PC-3 (cell line): ENCODE measurements at places on chromosomes 7 and 10. TPM values are rescaled to one million over a fixed set of nuclear protein-coding genes. Genes with fewer than 3 reads are reported as not detected.
A peak's percentile ranks its signal among the peaks of the same experiment; 100 is the strongest.

MYH16 gene
- 2.8 and 4.7 TPM in 2 replicates for total RNA-seq

NOS3 gene
- 0.66 and 2.5 TPM in 2 replicates for total RNA-seq

DNA sequence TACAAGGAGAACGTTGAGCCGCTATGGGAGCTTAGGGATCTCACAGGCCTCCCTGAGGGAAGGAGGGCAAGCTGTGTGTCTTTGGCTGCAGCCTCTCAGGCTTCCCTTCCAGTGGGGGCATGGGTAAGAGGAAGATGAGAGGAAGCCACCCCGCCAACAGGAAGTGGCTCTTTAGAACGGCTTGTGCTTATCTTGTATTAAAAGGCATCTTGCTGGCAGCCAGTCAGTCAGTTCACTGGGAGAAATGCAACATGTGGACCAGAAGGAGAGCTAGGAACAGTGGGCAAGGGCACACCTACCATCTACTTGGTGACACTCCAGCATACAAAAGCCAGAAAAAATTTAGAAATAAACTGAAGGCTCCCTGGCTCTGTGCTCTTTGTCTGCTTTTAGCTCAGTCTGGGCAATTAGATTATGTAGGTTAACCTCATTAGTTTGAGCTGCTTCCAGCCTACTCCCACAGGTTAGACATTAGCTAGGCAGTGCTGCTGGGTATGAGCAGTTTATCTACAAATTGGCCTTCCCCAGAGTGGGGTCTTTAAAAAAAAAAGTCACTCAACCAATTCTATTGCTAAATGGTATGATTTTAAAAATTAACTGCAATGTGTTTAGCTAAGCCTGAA, 595.9 kb downstream of the KCNMA1 start:
- no peak for DNase-seq

DNA sequence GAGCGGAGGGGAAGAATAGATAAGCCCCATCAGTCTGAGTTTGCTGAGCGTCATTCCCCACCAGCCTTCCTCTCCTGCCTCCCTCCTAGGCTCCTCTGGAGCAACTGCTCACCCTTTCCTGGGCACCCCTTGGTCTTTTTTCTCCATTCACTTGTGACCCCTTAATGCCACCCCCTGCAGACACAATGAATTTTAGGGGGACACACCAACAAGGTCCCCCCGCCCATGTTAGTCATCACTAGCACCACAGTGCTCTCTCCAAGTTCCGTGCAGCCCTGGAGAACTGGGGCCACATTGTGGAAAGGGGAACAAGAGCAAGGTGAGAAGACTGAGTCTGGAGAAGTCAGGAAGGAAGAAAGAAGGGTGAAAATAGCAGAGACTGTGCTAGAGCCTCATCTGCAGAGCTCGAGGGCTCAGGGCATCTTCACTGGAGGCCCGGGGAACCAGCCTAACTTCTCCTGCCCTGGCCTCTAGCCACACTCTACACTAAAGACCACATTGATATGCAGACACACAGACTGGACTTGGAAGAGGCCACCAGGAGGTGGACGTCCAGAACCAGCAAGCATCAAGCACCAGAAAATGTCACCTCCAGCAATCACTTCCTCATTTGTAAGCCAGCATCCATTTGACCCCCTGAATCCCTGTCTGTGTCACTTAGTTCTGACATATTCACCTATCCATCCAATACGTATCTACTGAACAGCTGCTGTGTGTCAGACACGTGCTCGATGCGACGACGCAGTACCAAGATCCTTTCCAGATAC, 17.5 kb downstream of the RGR start:
- DNase-seq: no peak

- DNase-seq: no peak
Observed at GRCh38 chr10:90175161-90175681, 473.8 kb downstream of the KIF20B start.

DNA sequence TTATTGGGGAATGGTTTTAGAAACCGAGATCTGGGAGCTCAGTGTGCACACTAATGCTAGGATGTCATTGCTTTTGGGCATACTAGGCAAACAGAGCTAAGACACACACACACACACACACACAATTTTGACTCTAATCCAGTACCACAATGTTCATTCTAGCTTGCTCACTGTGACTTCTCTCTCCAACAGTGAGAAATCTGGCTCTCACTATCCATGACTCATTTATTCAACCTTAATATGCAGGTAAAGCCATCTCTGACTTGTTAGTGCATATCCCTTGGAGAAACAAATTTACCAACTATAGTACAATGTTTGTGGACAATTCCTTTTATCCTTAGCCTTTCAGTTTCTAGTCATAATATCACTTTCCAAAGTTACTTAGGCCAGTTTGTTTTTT, 5.9 kb upstream of the BMS1 start:
- DNase-seq: no peak

DNA sequence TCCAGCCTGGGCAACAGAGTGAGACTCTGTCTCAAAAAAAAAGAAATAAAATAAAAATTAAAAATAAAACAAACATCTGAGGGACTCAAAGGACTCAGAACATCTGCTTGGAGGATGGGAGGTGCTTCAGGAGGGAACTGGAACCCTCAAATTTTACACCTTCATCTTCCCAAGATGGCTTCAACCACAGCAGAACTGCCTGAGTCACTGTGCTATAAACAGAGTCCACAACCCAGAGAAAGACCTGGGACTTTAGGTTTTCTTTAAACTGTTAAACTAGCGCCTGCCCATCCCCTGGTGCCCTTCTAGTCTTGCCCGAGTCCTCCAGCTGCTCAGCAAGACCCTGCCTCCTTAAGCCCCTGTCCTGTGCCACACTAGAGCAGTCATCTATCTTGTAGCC, 40.8 kb downstream of the RGS10 start:
- no peak for DNase-seq

DNA sequence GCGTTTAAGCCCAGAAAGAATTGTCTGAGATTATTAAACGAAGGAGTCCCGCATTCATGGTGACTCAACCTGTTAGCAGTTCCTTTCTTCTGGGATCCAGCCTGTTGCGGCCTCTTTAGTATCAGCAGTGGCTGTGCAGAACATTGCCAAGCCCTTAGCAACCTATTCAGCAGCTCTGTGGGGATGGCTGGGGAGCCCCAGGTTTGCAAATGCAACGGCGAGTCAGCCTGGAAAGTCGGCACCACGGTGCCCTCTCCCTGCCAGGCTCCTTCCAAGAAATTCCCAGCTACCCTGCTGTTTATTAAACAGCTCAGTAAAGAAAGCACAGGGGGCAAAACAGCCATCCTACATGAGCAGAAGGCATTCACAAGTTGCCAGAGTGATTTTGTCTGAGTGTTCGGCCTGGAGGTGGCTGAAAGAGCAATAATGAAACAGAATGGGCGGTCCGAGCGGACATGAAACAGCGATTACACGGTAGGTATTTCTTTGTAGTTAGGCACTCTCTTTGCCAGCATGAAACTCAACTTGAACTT, 198.3 kb downstream of the BAMBI start:
- DNase-seq: peak; percentile 40
